Stimulated activated CD4-positive, alpha-beta T cell treated with anti-CD3 and anti-CD28 coated beads, Interleukin-12 subunit alpha, Interleukin-12 subunit beta, amount 100 ng/mL, for 4 hours (primary cell): ENCODE measurements at places on chromosomes 5 and 9.
A peak's percentile ranks its signal among the peaks of the same experiment; 100 is the strongest.

GRCh38 chr5:132063090-132063911, 2.8 kb downstream of the IL3 start:
- DNase-seq: peak; percentile 86

- no peak for DNase-seq
Observed at GRCh38 chr9:79242489-79242888, 329.3 kb upstream of the TLE4 start.

DNA sequence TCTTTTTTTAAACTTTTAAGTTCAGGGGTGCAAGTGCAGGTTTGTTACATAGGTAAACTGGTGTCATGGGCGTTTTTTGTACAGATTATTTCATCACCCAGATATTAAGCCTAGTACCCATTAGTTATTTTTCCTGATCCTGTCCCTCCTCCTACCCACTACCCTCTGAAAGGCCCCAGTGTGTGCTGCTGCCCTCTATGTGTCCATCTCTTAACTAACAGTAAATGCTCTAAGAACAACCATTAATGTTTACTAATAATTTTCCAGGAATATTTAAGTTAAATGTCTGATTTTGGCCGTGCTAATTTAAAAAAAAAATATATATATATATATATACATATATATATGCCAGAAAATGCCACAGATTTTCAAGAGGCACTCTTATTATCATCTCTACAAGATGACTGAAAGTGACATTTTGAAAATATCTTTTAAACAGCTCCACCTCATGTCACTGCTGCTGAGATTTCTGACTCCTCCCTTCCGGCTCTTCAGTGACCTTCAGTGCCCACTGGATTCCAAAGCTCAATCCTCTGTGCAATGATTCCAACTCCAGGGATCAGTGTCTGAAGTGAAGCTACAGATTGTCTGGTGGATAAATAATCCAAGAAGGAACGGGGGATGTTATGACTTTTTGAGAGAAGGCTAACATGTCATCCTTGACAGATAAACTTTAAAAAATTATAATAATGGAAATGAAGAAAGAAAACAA, 46.7 kb upstream of the HNRNPA0 start:
- no peak for DNase-seq

- DNase-seq: no peak
Observed at GRCh38 chr9:88435336-88435735, 47.1 kb downstream of the SPIN1 start.

DNA sequence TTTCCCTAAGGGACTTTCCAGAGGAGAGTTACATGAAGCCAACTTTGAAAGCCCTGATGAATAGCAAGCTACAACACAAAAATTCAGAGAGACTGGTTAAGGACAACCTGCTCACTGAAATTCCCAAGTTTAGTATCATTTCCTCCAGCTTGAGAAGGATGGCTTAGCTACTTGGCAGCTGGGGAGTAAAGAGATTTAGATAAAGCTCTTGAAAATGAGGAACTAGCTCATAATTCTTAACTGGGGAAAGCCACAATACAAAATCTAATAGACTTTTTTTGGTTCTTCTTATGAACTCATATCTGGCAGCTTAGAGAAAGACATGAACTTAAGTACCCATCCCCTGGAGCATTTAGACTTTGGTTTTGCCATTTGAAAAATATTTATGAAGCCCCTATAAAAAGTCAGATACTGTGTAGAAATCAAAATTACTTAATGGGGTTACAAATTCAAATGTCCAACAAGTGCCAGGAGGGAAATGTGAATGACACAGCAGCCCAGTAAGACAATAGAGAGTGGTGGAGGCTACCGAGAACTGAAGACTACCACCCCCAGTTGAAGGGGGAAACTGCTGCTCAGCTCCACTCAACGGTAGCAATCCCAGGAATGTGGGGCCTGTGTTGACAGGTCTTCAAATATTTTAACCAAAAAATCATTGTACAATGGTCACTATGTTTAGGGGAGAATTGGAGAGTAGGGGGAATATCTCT, 79.4 kb upstream of the ADRB2 start:
- no peak for DNase-seq

- peak; percentile 29 for DNase-seq
Observed at GRCh38 chr9:89606049-89606623, 1.3 kb downstream of the GADD45G start.

- DNase-seq: no peak
Observed at GRCh38 chr9:132539096-132539495, 43.3 kb upstream of the BARHL1 start.

DNA sequence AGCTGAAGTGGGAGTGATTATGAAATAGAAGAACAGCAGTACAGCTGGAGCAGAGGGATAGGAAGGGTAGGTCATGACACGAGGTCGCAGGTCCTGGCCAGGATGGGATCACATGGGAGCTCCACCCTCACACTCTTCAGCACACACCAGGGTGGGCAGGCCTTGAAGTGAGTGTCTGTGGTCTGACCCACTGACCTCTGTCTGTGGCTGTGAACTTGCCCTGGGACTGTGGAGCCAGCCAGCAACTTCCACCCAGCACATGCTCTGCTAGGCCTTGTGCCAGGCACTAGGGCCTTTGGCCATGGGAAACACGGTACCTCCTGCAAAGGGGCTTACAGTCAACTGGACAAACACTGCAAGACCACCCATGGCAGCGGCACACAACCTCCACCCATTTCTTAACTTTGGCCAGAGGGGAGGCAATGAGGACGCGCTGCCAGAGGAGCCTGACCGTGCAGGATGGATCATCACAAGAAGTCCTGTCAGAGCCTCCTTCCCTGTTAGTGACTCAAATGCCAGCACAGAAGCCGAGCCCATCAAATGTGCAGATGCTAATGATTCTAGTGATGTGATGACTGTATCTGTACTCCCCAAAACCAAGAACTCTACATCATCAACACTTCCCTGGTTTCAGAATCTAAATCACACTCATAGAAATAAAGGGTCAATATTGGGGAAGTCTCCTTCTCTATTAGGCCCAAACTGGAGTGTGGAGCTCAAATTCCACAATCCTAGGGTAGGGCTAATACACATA, 113.6 kb downstream of the DPYSL3 start:
- no peak for DNase-seq

DNA sequence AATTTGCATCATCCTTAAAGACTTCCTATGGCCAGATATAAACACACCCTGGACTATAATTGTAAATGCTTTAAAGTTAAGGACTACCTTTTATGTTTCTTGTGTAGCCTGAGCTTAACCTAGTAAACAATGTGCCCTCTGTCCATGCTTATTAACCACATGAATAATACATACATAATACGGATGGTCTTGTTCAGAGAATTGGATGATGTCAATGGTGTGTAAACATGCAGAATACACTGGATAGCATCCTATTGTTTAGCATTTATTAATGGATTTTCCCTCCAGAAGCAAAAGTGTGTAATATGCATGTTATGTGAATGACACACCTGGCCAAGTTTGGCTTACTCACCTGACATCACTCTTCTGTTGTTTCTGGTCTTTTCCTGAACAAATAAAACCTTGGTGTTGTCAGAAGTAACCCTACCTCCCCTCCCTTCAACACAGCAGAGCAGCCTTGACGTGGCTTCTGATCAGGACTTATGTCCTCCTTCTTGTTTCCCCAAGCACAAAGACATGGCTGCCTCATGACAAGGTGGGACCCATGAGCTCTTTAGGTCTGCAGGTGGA, 517.9 kb downstream of the MTRR start:
- DNase-seq: no peak

DNA sequence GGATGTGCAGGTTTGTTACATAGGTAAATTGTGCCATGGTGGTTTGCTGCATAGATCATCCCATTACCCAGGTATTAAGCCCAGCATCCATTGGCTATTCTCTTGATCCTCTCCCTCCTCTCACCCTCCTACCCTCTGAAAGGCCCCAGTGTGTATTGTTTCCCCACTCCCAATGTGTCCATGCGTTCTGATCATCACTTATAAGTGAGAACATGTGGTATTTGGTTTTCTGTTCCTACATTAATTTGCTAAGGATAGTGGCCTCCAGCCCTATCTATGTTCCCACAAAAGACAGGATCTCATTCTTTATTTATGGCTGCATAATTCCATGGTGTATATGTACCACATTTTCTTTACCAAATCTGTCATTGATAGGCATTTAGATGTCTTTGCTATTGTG, 243.3 kb upstream of the PDE4D start:
- no peak for DNase-seq

- DNase-seq: no peak
Observed at GRCh38 chr5:129836321-129836720, 67.9 kb upstream of the CHSY3 start.
